ENCODE measurements at places on chromosomes 1 and 21.

DNA sequence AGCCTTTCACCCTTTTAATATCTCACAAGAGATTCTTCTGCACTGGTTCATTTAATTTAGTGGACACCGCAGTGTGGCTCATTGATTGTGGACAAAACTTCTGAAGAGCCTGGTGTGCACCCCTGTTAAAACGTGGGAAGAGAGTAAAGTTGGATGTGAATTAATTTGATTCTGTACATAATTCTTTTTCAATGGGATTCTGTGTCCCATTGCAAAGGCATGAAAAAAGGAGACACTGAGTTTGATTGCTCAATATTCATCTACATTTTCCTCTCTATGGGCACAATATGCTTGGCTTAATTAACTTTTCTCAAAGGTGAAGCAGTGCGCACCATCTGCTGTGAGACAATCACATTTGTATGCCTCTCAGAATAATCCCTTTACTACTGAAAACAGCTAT is 95.1 kb downstream of the BARHL2 start:
- no peak for DNase-seq

- DNase-seq = no peak
Measured at GRCh38 chr1:225987491-225988316, 11.4 kb downstream of the SDE2 start.

DNA sequence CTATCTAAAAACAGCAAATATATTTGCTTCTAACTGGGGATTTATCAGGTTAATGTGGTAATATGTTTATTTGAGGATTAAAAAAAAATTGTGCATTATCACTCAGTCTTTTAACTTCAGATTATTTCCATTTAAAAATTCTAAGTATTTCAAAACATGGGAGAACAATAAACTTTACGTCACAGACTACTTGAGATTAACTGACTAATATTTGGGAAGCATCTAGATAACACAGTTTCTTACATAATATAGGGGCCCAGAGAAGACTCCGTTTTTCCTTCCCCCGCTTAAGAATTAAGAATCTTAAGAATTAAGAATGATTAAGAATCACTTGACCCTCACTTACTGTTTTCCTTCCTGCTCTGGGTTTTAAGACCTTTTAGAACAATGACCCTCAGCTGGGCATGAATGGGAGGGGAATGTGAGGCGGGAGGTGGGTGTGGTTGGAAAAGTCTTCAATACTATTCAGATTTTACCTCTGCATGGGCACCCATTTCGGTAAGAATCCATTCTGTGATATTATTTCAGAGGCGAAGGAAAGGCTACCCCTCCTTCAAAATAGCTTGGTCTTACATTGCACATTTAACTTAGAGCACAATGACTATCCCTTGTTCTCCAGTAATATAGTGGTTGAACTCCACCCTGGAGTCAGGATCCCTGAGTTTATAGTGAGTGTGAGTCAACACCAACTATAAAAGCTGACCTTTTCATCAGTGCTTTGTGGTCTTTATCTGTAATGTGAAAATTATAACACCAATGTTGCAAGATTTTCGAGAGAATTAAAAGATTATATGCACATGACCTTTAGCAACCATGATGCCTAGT is 821.3 kb downstream of the USP25 start:
- DNase-seq = no peak

GRCh38 chr1:167635156-167635648 is 5.2 kb downstream of the RCSD1 start:
- no peak for DNase-seq

GRCh38 chr1:9084906-9085305 is 15.5 kb upstream of the SLC2A5 start:
- no peak for DNase-seq

GRCh38 chr1:192775631-192776030 is 33.2 kb upstream of the RGS2 start:
- no peak for DNase-seq

DNA sequence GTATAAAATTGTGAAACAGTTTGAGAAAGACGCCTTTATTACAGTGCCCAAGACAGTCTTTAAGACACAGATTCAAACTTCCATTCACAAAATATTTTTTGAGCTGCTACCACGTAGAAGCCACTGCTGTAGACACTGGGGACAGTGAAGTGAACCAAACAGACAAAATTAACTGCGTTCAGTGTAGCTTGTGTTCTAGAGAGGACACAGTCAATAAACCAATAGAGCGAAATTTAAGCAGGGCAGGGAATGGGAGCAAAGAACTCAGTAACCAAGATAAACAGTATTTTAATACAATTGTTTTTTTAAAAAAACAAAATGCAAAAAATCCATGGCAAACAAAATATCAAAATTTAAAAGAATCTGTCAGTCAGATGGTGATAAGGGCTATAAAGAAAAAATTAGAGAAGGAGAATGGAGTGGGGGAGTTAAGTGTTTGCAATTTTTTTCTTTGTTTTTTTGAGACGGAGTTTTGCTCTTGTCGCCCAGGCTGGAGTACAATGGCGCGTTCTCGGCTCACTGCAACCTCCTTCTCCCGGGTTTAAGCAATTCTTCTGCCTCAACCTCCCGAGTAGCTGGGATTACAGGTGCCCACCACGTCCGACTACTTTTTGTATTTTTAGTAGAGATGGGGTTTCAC is 719 bp upstream of the PARS2 start:
- DNase-seq = no peak

- DNase-seq = no peak
Measured at GRCh38 chr1:59408608-59409240, 111.8 kb downstream of the FGGY start.

GRCh38 chr1:162822391-162823200 is 32.1 kb downstream of the HSD17B7 start:
- DNase-seq = no peak

GRCh38 chr1:39411526-39412478 is 79.6 kb upstream of the BMP8A start:
- DNase-seq = no peak

DNA sequence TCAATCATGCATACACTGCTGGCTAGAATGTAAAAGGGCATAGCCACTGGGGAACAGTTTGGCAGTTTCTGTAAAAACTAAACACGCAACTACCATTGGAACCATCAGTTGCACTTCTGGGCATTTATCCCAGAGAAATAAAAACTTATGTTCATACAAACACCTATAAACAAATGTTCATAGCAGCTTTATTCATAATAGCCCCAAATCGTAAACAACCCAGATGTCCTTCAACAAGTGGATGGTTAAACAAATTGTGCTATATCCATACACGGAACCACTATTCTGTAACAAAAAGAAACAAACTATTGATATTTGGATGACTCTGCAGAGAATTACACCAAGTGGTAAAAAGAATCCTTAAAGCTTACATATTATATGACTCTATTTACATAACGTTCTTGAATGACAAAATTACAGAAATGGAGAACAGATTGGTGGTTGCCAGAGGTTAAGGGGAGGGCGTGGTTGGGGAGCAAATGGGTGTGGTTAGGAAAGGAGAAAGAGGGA is 22.8 kb downstream of the LACTBL1 start:
- no peak for DNase-seq
